ENCODE measurements at places on chromosomes 2 and 18.

DNA sequence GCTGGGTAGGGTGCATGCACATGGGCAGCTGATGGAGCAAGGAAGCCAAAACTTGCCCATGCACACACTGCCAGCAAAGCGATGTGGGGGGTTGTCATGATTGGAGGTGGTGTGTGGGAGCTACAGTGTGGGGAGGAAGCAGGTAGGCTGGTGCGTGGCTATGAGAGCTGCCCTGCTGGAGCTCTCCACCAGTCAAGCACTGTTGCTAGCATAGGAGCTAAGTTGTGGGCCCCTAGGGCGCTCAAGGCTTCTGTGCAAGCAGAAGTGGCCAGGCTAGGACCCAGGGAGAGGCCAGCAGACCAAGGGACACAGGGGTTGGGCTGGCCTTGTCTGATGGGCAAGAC is 20.2 kb downstream of the EHBP1 start:
- DNase-seq = no peak

GRCh38 chr2:159409116-159409800 is 122.8 kb upstream of the WDSUB1 start:
- no peak for DNase-seq

DNA sequence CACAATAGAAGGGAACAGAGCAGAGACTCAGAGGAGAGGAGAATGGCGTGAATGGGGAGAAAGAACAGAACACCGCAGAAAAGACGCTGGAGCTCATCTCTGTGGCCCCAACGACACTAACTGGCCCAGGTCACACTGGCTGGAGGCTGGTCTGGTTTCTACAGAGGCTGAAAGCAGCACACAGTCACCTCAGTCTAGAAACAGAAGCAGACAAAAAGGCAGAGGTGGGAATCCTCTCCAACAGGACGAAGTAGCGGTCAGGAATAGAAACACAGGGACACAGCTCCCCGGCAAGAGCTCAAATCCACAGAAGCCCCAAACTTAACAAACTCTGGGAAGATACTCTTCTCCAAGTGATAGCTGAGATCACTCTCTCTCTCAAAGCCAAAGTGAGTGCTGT is 9.2 kb downstream of the SLC66A2 start:
- DNase-seq = no peak

GRCh38 chr2:234853729-234854128 is 98.1 kb upstream of the SH3BP4 start:
- DNase-seq = no peak

- no peak for DNase-seq
Measured at GRCh38 chr2:59936048-59936447, 617.4 kb downstream of the BCL11A start.

- peak; percentile 39 for DNase-seq
Measured at GRCh38 chr18:44682201-44682870, 1.6 kb downstream of the SETBP1 start.

DNA sequence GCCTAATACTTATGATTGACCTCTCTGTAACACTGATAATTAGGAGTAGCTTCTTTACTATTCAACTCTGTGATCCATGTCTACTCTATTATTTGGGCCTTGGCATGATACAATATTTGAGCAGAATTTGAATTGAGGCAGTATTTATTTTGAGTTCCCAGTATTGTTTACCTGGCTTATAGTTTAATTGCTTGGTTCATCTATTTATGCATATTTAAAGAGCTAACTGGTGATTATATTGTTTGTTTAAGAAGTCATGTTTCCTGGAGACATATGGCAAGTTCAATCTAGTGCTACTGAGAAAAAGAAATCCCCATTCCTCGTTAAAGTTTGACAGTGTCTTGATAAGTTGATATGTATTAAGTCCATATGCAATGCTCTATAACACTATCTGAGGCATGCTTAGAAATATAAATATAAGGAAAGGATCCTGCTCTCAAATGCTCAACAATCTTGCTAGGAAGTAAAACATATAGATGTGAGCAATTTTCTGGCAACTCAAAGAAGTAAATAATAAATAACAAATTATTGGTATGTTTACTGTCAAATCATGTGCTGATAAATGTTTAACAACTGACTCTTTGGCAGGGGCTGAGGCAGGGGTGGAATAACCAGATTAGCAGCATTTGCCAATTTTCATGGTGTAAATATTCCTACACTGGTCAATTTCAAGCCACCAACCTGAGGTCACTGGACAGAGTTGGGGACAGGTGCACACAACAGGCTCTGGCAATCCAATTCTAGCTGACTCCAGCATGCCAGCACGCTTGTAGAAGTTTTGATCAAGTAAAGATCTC is 430.2 kb upstream of the PIK3C3 start:
- DNase-seq = no peak

GRCh38 chr2:190627448-190628412 is 21.2 kb upstream of the NAB1 start:
- peak; percentile 80 for DNase-seq

GRCh38 chr2:33289961-33290360 is 186.5 kb upstream of the RASGRP3 start:
- DNase-seq = no peak

GRCh38 chr2:173343921-173344320 is 10.8 kb upstream of the CDCA7 start:
- DNase-seq = no peak

DNA sequence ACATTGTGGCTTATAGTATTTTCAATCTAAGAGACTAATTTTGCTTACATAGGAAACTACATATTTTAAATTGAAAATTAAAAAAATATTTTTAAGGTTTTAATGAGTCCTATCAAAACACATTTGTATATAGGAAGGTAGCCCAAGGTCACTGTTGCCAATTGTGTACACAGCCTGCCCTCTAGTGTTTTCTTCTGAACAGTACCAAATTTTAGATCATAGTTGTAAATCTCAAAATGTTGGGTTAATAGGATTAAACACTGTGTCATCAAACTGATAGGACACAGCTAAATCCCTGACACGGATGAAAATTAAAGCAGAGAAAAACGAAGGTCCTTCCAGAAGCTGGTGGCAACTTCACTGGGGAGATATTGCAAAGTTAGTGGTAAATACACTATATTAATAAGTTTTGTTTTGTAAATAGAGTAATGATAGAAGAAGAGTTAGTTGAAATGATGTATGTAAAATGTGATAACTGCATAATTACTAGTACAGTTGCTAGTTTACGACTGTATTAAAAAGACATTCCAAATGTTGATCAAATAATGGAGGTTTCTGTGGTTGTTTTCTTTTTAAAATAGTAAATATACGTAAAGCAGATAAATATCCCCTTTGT is 19.7 kb downstream of the CLUL1 start:
- peak; percentile 57 for DNase-seq
